Activated naive CD8-positive, alpha-beta T cell treated with anti-CD3 and anti-CD28 coated beads for 36 hours (primary cell): ENCODE measurements at places on chromosomes 16 and 17.

- no peaks in the 10 kb centered on the region for H3K4me1 ChIP-seq
- no peak overlapping the region for H3K27ac ChIP-seq
- no peaks in the 10 kb centered on the region for H3K27me3 ChIP-seq
- no peak for DNase-seq
These were observed 365.4 kb downstream of the CDH13 start for GRCh38 chr16:82991966-82992675.

- peaks cover 8% of the 10 kb centered on the region for H3K4me1 ChIP-seq
- H3K27me3 ChIP-seq = no peaks in the 10 kb centered on the region
- no peak for DNase-seq
- H3K4me3 ChIP-seq = no peak overlapping the region
These were observed 13.3 kb downstream of the WIPI1 start for GRCh38 chr17:68443972-68444464.

DNA sequence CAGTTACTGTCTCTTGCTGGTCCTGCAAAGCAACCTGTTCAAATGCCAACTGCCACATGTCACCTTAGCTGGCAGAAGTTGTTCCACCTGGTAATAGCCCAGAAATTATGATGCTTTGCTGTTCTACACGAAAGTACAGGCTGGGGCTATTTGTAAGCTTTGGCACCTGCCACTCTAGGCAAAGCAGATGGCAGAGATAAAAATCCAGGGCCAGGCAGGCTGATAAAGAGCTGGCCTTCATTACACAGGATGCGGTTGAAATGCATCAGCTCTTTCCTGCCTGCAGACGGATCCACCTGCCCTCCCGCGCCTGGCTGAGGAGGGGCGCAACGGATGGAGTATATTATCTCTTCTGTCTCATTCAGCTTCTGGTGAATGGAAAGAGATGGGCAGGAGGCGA is 29.3 kb upstream of the KDM8 start:
- H3K4me3 ChIP-seq = no peak overlapping the region
- H3K36me3 ChIP-seq = peaks cover 9% of the 10 kb centered on the region
- peak overlapping the region; percentile 80 for H3K27ac ChIP-seq
- peak; percentile 57 for DNase-seq
- peaks cover 61% of the 10 kb centered on the region for H3K4me1 ChIP-seq
- H3K27me3 ChIP-seq = no peaks in the 10 kb centered on the region

DNA sequence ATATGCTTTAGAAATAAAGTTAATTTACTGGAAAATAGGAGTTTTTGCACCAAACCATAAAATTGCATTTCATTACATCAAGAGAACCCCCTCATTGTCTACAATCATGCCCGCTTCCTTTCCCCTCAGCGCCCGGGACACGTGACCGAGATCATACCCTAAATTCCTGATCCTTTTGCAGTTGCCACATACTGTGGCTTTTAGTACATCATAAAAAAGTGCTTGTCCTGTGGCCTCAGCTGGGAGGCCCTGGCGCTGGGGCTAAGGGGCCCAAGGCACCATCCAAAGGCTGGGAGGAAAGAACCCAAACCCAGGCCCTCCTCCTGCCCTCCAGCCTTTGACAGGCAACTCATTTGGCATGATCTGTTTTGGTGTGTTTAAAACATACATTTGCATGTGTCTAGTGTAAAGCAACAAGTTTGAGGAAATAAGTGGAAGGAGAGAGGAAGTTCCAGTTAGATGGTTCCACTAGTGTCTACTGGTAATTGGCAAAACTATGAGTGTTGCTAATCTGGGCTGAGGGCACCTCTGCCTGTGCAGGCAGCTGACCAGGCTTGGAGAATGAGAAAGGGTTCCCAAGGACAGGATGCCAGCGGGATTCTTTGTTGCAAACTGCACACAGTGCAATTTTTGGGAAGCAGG is 6.0 kb downstream of the CDK5R1 start:
- peaks cover 30% of the 10 kb centered on the region for H3K36me3 ChIP-seq
- DNase-seq = no peak
- H3K4me1 ChIP-seq = peaks cover 69% of the 10 kb centered on the region
- H3K27ac ChIP-seq = peak overlapping the region; percentile 91

- H3K4me3 ChIP-seq = no peak overlapping the region
- no peak for DNase-seq
- no peak overlapping the region for H3K27ac ChIP-seq
- no peaks in the 10 kb centered on the region for H3K4me1 ChIP-seq
These were observed 15.1 kb downstream of the CDH8 start for GRCh38 chr16:62021161-62021581.

- H3K27ac ChIP-seq = peak overlapping the region; percentile 30
- H3K4me1 ChIP-seq = peaks cover 38% of the 10 kb centered on the region
- no peaks in the 10 kb centered on the region for H3K27me3 ChIP-seq
- no peak for DNase-seq
These were observed 3.1 kb upstream of the ATXN7L3 start for GRCh38 chr17:44202756-44203155.

DNA sequence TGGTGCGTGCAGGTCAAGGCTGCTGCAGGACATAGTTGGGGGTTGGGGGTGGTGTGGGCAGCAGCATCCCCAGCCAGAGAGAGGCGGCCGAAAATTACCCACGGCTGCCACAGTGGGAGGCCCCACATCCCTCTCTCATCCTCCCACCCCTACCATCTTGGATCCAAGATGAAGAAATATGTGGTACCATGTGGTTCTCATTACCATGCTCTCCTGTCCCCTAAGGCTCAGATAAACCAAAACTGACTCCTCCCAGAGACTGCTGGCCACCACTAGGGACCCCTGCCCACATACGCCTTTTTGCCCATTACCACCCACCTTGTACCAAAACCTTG is 120.4 kb downstream of the HIC1 start:
- H3K4me1 ChIP-seq = peaks cover 5% of the 10 kb centered on the region
- H3K36me3 ChIP-seq = peaks cover 24% of the 10 kb centered on the region
- H3K27me3 ChIP-seq = no peaks in the 10 kb centered on the region
- no peak for DNase-seq
- H3K4me3 ChIP-seq = no peak overlapping the region

DNA sequence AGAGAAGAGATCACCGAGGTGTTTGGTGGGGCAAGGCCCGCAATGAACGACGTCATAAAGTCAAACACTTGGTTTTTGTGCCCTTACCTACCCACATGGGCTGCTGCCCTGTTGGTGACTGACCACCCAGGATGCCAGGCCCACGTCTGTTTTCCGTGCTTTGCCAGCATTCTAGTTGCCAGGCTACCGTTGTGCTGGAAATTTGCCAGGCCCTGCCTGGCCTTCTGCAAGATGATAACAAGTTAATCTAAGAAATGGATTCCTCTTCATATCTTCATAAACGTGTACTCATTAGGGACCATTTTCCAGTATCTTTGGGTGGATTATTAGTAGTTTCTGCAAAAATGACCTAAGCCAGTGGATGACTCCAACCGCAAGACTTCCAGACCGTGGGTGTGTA is 35.4 kb downstream of the SLC6A4 start:
- H3K27ac ChIP-seq = no peak overlapping the region
- H3K4me3 ChIP-seq = no peak overlapping the region
- H3K36me3 ChIP-seq = no peaks in the 10 kb centered on the region
- DNase-seq = no peak
- peaks cover 11% of the 10 kb centered on the region for H3K27me3 ChIP-seq
- H3K4me1 ChIP-seq = no peaks in the 10 kb centered on the region

DNA sequence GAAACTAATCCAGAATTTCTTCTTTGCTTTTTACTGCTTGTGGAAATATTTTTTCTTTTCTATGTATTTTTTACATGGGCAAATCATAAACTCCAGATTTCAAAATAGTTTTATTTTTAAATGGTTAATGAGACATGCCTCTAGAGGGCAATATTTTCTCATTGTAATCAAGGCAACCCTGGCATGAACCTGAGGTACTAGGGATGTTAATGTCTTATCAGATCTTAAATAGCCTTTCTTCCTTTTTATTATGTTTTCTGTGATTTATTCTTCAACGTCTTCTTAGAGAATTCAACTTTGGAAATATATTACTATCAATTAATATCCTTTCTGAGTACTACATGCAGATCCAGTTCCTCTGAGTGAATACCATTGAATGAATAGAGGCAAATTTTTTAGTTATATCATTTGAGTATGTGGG is 324.7 kb downstream of the BCAS3 start:
- H3K36me3 ChIP-seq = no peaks in the 10 kb centered on the region
- no peaks in the 10 kb centered on the region for H3K4me1 ChIP-seq
- H3K27me3 ChIP-seq = no peaks in the 10 kb centered on the region

DNA sequence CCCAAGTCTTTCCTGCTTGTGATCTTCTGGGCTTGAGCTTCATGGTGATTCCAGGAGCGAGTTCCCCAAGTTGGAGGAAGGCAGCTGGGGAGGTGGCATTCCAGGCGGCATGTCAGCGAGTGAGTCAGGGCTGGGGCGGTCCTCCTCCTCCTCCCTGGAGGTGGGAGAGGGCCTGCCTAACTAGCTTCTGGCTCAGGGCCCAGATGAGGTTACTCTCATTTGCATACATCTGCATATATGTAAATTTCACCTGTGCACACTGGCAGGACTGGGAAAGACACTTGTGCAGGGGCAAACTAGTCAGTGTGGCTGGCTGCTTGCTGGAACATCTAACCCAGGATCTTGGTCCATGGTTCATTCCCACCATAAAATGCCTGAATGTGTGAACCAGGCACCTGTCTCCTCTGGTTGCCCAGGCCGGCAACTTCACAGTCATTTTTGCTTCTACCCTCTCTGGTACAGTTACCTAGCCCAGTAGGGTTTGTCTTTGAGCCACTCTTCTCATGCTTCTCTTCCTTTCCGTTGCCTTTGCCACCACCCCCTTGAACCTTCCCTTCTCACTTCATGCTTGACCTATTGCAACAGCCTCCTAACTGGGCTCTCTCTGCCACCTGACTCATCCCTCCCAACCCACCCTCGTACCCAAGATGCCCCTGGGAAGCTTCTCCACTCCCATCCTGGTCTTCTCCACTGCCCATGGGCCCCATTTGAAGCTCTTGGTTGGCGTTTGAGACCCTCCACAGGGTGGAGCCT is 9.6 kb upstream of the DLX4 start:
- no peaks in the 10 kb centered on the region for H3K36me3 ChIP-seq
- H3K27me3 ChIP-seq = peaks cover 38% of the 10 kb centered on the region
- no peak overlapping the region for H3K4me3 ChIP-seq
- H3K4me1 ChIP-seq = peaks cover 9% of the 10 kb centered on the region
